ENCODE measurements at places on chromosomes 3 and 15.

DNA sequence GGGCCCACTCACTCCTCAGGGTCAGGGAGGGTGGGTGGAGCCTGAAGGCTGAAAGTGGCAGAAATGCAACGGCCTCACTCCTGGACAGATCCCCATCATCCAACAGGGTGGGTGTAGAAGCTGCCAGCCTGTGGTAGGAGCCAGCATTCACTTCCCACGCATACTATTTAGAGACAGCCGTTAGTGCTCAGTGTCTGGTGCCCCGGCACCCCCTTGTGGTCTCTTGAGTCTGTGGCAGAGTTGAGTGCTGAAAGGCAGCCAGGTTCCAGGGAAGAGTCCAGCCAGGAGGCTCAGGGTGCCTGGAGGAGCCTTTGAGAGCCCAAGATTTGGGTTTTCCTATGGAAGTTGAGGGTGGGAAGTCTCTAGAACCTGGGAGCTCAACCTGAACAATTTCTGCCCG, 2.1 kb upstream of the GNAT1 start:
- DNase-seq: peak; percentile 32

- DNase-seq: no peak
Observed at GRCh38 chr15:50552238-50552637, 5.8 kb upstream of the USP50 start.

DNA sequence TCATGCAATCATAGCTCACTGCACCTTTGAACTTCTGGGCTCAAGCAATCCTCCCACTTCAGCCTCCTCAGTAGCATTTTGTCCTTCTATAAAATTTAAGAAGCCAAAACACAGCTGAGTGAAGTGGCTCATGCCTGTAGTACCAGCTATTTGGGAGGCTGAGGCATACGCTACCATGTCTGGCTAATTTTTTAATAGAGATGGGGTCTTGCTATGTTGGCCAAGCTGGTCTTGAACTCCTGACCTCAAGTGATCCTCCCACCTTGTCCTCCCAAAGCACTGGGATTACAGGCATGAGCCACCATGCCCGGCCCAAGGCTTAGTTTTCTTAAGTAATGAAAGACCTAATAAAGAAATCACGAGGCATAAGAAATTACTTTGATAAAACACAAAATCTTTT, 14.7 kb upstream of the FNDC3B start:
- DNase-seq: no peak

DNA sequence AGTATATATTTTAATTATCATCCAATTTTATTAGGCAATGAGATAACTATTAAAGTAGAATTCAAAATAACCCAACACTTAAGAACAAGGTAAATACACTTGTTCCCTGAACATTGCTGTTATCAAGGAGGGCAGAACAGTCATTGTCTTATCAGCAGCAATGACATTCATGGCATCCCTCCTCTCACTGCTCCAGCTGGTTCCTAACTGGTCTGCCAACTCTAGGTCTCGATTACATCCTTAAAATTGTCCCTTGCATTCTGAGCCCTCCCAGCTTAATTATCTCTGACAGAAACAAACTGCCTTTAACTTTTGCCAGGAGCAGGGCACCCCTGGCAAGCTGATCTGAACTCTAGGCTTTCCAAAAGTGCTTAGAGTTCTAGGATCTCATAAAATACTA, 14.0 kb upstream of the DYNC1LI1 start:
- no peak for DNase-seq

DNA sequence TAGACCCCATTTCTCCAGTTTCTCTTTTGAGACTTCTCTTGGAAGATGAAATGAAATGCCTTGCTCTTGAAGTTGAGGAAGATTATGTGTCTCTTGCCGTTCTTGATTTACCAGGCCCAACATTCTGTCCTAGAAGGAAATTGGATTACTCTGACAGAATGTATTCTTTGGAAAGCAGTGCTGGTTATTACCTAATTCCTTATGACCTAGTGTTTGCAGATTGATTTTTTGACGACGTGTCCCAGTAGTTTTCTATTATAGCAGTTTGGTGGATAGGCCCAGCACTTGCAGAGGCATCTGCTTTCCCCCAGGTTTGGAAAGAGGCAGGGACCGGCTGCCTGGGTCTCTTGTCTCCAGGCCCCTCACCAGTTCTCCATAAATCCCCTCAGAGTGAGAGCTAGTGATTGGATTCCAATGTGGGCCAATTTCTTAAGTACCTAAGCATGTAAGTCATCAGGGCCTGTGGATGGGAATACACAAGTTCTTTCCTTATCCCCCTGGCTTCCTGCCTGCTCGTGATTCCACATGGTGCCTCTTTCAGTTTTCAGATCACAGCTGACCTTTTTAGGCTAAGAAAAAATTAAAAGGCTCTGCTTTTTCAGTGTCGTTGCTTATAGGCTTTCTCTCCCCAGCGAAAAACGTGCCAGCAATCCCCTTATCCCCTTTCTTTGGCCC, 50.2 kb downstream of the EPHB3 start:
- DNase-seq: no peak

GRCh38 chr3:31962801-31963205, 18.3 kb downstream of the OSBPL10 start:
- no peak for DNase-seq

DNA sequence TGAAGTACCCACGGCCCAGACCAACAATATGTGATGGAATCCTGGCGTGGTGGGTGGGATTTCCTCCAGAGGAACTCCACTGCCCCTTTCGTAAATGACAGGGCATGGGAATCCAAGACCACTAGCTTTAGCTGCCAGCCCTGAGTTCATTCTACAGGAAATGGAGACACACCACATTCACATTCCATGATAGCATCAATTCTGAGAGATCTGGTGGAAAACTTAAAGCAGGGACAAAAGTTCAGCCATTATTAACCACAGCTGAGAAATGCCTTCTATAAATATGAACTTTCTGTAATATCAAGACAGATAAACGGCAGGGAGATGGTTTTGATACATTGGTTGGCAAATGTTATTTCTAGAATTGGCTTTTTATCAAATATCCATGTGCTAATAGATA, 98.2 kb downstream of the FBN1 start:
- no peak for DNase-seq

DNA sequence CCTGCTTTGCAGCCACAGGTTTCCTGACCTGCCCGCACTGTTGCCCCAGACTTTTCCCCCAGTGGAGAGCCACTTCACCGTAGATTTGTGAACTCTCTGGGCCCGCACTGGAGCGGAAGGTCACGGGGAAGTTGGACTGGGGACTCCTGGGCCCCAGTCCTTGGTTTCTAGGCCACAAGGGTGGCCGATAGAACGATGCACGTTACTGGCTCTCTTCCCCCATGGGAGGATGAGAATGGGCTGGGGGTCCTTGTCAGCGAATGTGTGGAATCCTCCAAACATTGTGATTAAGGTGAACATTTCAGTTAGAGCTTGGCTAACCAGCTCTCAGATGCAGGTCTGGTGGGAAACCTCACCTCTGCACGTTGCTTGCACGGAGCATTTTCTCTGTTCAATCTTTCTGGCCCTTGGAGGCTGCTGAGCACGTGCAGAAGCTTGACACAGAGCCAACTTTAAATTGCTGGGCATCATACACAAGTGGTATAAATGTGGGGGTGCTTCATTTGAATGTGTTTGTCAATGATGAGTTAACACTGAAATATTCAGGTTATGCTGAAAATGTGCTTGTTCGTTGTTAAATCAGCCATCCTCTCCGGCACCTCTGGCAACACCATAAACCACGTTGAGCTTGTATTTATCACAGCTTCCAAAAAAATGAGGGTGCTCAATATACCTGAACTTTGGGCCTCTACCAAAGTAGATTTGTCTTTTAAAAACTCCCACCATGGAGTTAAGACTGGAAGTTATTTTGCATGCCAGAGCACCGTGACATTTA, 976 bp downstream of the DIS3L start:
- peak; percentile 49 for DNase-seq

- DNase-seq: no peak
Observed at GRCh38 chr3:190534986-190535385, 21.1 kb downstream of the IL1RAP start.

DNA sequence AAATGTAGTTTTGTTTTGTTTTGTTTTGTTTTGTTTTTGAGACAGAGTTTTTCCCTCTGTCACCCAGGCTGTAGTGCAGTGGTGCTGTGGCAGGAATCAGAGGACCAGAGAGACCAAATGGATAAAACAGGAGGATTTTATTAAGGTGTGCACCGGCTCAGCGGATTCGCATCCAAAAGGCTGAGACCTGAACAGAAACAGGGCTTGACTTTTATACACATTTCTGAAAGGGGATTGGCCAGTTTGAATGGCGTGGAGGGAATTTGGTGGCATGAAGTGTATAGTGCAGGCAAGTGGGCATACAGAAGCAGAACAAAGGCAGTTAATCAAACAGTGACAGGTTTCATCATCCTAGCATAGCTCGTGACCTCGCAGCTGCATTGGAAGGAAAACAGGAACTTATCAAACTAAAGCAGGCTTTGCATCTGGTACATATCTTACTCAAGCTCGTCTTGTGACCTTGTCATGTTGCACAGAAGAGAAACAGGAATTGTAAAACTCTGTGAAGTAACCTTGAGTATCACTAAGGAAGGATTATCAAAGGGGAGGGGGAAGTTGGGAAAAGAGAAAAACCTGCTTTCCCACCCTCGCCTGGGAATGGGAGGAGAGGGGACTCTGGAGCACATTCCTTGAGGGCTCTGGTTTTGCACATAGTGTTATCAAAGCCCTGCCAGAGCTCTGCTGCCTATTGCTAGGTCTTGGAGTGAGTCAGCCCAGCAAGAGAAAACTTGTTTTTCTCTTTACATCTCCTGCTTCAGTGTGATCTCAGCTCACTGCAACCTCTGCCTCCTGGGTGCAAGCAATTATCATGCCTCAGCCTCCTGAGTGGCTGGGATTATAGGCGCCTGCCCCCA, 38.5 kb downstream of the C3orf62 start:
- no peak for DNase-seq
